ENCODE measurements at places on chromosomes 7 and 10.

DNA sequence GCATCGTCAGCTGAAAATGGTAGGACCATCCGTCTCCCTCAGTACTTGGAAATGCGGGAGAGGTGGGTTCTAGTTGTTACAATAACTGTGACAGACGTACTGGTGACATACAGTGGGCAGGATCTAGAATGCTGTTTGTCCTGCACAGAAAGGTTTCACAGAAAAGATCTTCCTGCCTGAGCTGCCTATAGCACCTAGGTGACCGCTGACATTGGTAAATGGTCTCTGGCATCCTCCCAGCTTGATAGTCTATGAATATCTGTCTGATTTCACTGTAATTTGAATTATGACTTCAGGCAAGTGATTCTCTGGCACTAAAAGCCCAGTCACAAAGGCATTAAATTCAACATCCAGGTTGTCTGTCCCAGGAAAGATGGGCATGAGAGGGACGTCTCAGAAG, 38.2 kb upstream of the CCDC3 start:
- DNase-seq = no peak

GRCh38 chr10:11588873-11589574, 22.4 kb downstream of the USP6NL start:
- DNase-seq = no peak

DNA sequence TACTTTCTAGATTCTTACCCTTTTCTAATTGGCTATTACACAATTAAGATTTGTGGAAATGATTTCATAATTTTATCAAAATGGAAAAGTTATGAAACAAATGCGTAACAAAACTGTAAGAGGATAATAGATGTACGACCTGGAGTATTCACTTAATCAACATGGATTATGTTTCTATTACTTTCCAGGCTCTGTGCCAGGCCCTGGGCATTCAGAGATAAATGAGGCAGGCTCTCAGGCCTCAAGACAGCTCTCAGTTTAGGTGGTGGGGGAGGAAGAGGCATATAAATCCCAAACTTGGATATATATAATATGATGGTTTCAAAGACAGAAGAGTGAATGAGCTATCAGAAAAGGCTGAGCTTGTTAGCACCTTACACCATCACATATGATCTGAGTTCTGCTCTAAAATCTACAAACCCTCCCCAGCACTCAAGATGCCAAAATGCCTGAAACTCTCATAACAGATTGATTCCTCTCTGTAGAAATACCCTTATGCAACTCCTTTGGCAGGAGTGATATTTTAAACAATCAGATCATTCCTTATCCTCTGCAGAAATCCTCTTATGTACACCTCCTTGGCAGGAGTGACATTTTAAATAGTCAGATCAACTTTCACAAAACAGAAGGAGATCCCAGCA, 42.5 kb downstream of the ACBD5 start:
- DNase-seq = no peak

GRCh38 chr7:92456236-92456635, 9.0 kb downstream of the GATAD1 start:
- DNase-seq = no peak

GRCh38 chr10:113549856-113550255, 3.0 kb upstream of the HABP2 start:
- no peak for DNase-seq
